ENCODE measurements at places on chromosomes 1 and 21.

DNA sequence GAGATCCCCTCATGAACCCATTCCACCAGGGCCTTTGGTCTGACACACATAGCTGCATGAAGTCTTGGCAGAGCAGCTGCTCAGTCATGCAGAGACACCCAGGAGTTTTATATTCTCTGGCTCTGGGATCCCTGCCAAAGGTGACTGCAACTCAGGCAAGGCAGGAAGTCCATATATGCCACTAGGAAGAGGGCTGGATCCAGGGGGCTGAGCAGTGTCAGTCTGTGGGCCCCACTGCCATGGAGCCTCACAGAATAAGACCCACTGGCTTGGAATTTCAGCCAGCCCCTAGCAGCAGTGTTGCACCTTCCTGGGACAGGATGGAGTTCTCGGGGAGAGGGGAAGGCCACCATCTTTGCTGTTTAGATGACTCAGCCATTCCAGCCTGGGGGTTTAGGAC is 199.7 kb downstream of the TBX15 start:
- DNase-seq, result no peak

GRCh38 chr1:103941086-103941485 is 191.4 kb downstream of the AMY1C start:
- DNase-seq, result no peak

DNA sequence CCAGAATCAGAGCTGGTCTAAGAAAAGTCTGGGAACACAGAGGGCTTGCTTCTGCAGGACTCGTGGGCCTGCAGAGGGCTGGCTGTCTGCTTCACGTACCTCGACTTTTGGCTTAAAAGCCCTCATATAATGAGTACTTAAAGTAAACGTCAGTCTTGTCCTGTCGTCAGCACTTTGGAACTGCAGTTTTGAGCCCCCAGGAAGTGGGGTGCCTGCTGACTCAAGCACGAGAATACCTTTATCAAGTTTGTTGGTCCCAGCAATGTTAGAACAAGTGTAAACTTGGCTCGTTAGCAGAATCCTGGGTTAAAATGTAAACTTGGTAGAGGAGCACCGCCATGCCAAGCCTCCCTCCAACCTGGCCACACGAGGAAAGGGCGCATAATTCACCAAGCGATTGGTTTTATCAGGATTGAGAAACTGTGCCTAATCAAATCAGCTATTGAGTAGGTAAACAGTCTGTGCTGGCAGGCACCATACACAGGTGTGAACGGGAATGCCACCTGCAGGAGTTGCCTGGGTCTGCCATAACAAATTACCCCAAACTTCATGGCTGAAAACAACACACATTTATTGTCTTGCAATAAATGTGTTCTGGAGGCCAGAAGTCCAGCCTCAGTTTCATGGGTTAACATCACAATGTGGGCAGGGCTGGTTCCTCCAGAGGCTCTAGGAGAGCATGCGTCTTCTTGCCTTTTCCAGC is 45.0 kb upstream of the FHAD1 start:
- DNase-seq, result no peak

DNA sequence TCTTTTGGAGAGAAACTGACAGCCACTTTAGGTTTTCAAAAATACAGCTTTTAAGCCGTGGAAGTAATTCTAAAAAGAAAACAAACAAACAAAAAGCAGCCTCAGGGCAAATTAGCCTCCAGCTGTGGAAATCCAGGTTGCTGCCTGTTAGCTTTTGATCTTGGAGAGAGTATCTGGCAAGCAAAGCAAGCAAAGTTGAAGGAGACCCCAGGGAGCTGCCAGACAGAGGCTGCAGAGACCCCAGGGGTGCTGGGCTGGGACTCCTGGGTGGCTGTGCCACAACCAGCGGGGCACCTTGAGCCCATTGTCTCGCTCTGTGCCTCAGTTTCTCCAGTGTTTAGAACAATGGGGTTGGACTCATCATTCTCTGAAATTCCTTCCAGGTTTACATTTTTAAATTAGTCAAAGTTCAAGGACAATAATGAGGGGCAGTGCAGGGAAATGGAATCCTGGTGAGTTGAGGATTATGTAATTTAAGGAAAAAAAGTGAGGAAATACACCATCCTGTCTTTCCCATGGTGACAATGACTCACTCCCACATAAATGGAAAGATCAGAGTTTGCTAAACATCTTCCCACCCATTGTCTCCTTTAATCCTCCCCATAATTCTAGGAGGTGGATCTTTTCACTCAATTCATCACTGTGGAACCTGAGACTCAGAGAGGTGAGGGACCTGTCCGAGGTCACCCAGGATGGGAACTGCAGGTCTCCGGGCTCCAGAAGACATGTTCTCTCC is 480.5 kb downstream of the MATN1 start:
- DNase-seq, result no peak

- DNase-seq, result no peak
These were observed 16.0 kb downstream of the VANGL2 start for GRCh38 chr1:160416369-160416768.

DNA sequence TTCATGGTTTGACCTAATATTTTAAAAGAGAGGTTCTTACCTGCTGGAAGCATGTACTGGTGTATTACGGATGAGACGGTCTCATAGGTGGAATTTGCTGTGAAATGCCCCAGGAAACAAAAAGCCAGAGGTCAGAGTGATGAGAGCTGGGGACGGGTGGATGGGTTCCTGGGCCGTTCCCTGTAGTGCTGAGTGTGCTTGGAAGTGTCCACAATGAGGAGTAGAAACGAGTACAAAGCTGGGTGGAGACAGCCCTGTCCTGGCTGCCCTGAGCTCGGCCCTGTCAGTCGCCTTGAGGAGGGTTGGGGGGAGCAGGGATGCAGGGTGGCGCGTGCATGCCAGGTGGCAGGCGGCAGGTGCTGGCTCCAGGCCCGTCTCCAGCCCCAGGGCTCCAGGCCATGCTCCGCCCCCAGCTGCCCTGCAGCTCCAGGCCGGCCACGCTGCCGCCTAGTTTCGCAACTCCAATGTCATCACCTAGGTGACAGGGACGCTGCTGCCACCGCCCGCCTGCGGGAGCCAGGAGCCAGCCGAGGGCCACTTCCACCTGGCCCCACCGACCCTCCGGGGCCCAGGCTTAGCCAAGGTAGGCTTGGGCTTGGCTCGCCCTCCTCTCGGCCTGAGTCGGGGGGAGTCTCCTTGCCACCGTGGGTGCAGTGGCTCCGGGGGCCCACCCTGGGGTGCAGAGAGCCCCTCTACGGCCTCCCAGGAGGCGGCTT is 16.4 kb downstream of the TP73 start:
- no peak for DNase-seq

DNA sequence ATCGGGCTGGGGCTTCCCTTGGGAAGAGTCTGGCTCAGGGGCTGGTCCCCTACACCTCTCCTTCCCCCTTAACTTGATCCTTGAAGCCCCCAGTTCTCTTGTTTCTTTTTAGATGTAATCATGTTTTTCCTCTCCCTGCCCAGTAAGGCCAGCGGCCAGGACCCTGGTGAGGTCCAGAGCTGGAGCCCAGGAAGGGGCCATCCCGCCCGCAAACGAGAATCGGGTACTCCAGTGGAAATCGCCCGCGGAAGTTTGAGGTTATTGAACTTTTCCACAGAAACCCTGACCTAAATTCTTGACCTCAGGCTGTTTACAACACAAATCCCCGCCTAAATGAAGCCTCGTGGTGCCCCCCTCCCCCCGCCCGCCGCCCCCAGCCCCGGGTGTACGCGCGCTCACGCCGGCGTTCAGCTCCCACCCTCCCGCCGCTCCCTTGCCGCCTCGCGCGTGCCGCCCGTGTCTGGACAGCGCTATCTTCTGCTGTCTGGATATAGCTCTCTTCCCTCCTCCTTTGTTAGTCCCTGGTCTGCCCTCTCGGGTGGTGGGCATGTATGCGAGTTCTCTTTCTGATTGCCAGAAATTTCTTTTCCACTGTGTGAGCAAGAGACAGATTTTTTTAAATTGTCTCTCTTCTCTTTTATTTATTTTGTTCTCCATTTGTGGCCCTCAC is 165.9 kb upstream of the CACNA1E start:
- DNase-seq, result no peak

DNA sequence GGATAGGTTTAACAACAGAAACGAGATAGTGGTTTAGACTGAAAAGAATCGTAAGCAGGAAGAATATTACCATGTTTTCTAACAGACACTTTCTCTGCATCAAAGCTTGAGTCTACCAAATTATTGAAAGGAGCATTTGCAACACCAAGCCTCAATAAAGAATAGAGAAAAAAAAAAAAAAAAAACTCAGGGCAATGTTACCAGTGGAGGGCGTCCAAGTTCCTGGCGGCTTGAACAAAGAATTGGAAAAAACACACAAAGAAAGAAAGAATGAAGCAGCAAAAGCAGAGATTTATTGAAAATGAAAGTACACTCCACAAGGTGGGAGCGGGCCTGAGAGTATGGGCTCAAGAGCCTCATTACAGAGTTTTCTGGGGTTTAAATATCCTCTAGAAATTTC is 686.5 kb upstream of the ADGRL2 start:
- DNase-seq, result no peak

All from activated CD4-positive, alpha-beta T cell treated with anti-CD3 and anti-CD28 coated beads, Interleukin-2, amount 10 ng/mL, durations not matched to agents 24 days and 14 days (primary cell).